NCI-H82 (cell line): ENCODE measurements at places on chromosomes 5 and 9.

DNA sequence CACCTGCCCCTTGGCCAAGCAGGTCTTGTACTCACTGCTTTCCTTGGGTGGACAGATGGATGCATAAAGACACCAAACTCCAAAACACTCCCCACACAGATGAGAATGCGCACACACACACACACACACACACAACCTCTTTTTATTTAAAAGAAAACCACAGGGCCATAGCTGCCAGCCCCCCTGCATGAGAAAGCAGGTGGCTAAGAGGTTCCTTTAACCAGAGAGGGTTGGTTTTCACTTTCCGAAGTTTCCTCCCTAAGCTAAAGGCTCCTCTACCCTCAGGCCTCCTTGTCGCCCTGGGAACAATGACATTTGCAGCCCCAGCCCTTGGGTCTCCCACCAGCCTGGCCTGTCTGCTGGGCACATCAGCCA lies 11.1 kb downstream of the NR5A1 start:
- DNase-seq: no peak

- DNase-seq: peak; percentile 5
Observed at GRCh38 chr9:138072161-138072842, 194.7 kb downstream of the CACNA1B start.

GRCh38 chr9:35996358-35996970 lies 38.5 kb upstream of the OR2S2 start:
- no peak for DNase-seq

DNA sequence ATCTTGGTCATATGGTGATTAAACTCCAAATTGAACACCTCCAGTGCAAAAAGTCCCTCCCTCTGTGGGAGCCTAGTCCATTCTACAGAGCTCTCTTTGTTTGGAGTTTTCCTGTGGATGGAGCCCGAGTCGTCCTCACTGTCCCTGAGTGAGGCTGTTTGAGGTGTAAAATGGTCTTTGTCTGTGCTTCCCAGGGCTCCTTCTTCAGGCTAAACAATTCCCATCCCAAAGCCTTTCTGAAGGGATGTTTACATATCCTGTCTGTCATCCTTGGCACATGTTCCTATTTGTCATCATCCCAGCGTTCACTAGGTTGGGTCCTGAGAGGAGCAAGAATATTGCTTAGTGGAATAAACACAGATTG lies 68.9 kb downstream of the COL27A1 start:
- DNase-seq: no peak

- DNase-seq: no peak
Observed at GRCh38 chr9:113564498-113565237, 101.1 kb downstream of the RGS3 start.

GRCh38 chr5:657570-657969 lies 35.6 kb downstream of the TPPP start:
- DNase-seq: no peak

DNA sequence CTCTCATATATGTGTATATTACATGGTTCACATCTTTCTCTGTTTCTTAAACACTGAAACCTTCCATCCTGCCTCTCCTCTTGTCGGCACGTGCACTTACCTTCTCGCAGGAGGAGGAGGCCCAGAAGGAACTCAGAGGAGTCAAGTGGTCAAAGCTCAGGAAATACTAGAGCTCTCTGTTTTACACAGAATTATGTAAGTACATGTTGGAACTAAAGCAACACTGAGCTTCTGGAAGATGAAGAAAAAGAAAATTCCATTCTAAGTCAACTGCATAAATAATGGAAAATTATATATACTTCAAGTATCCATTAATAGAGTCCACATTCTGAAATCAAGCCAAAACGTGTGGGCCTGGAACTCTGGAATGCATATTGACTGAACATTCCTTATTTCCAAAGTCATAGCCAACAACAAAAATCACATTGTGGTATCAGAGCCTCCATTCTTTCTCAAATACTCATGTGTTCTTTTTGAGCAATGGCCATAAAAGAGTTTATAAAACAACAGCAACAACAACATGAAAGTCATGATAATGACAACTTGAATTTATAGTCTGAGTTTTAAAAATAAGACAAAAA lies 121.5 kb upstream of the RAI14 start:
- DNase-seq: no peak

DNA sequence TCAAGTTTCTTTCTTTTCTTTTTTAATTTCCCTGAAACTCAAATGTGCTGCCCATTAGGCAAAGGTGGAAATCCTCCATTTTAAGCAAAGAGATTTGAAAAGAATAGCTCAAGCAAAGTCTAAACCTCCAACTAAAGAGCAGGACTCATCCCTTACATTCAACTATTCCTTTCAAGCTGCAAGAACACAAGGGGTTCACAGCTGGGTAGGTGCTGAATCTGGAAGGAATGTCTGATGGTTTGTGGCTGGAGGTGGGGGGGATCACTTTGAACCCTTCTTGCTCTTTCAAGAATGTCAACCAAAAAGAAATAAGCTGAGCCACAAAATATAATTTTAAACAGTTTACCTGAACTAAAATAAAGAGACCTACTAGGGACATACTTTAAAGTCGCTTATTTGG lies 375.7 kb upstream of the CDH10 start:
- DNase-seq: no peak

GRCh38 chr5:69029292-69029691 lies 64.5 kb upstream of the SLC30A5 start:
- no peak for DNase-seq

DNA sequence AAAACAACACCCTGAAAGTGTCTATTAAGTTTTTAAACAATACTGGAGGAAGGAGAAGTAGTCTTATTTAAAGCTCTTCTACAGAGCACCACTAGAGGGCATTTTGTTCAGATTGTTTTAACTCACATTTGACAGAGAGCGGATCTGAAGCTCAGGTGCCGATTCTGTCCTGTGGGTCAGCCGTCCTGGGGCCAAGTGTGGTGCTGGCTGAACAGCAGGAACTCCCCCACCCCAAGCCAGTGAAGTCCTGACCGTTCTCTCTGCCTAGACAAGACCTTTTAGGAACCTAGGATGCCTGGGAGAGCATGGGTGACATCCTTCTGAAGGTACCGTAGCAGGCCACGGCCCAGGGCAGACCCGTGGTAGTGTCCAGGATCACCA lies 3.9 kb downstream of the EXOC3 start:
- peak; percentile 33 for DNase-seq

DNA sequence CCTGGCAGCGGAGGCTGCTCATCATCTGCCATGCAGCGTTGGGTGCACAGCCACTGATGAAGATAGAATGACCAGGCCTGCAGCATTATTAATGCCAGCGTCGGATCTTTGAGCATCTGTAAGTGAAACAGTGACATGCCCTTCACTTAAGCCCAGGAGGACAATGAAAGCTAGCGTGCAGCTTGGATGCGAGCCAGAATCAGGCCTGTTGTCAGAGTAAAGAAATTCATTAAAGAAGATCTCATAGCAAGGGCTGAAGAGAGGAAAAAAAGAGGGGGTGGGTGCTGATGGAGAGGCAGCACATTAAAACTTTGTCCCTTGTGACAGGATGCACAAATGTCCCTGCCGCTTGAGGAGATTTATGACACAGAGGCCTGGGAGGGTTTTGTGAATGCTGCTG lies 186.1 kb upstream of the MAST4 start:
- peak; percentile 3 for DNase-seq

DNA sequence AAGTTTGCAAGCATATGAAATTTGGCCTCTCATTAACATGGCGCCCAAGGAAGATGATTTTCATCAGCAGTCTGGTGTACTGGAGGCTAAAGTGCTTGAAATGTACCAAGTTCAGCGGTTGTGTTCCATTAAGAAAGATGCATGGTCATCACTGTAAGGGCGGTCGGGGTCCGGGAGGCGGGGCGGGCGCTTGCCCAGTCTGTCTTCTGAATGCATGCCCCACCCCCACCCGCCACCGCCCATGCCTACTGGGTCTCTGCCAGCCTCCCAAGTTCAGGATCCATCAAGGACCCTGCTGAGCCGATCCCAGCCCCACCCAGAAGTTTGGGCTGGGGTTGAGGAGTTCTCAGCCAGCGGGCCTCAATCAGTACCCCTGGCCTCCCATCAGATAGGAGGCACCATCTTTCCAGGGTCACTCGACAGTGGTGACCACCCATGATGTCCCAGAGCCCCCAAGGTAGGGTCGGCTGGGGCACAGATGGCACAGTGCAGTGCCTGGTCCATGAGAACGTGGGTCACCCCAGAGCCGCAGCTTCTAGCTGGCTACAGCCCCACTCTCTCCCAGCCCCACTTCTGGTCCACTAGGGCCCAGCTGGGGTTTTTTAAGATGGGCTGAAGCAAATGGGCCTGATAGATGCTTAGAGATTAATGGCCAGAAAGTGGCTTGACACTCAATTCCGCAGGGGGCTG lies 24.4 kb upstream of the PRDM12 start:
- no peak for DNase-seq

DNA sequence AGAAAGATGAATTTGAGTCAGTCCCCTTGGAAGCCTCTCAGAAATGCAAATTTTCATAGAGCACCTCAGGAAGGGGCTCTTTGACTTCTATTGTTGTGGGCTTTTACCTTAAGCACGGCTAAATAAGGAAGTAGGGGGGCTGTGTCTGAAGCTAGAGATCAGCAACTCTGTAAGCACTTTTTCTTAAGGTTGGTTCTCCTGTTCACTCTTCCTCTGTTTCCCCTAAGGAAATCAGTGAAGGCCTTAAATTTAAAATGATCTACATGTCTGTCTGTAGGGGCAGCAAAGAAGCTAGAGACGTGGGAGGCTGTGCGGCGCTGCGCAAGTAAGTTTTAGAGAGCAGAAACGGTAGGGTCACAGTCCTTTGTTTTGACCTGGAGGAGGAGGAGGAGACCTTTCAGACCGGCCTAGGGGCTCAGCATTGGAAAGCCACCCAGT lies 1.2 kb upstream of the CDC14B start:
- DNase-seq: no peak

DNA sequence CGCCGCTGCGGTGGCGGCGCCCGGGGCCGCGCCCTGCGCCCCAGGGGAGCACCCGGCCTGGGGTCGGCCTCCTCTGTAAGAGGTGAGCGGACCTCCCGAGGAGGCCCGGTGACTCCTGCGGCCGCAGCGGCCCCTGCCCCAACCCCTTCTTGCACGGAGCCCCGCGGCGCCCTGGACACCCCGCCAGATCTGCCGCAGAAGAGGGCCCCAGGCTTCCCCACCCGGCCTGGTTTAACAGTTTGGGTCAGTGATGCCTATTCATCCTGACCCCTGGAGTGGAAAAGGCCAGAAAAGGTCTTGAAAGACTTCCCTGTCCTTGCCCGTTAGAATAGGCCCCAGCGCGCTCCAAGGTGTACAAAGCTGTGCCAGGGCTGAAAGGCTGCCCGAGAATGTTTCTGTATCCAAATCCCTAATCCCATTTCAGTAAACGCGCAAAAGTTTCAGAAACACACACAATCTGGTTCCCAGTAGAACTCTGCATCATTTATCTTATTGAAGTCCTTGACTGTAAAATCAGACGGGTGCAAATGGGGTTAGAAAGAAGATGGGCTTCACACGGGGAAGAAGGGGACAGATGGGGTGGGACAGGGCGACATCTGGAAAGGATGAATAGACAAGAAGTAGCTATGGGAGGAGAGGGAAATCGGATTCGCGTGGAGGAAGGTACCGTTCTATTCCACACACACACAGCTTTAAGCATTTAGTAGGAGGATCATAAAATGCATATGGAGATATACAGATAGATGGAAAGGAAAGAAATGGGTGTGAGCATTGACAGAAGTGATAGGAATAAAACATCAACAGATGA lies 1.1 kb upstream of the SSBP2 start:
- DNase-seq: peak; percentile 89

- DNase-seq: peak; percentile 51
Observed at GRCh38 chr9:37902796-37903646, 906 bp downstream of the SLC25A51 start.

- DNase-seq: no peak
Observed at GRCh38 chr5:14672082-14672481, 7.6 kb downstream of the OTULIN start.

DNA sequence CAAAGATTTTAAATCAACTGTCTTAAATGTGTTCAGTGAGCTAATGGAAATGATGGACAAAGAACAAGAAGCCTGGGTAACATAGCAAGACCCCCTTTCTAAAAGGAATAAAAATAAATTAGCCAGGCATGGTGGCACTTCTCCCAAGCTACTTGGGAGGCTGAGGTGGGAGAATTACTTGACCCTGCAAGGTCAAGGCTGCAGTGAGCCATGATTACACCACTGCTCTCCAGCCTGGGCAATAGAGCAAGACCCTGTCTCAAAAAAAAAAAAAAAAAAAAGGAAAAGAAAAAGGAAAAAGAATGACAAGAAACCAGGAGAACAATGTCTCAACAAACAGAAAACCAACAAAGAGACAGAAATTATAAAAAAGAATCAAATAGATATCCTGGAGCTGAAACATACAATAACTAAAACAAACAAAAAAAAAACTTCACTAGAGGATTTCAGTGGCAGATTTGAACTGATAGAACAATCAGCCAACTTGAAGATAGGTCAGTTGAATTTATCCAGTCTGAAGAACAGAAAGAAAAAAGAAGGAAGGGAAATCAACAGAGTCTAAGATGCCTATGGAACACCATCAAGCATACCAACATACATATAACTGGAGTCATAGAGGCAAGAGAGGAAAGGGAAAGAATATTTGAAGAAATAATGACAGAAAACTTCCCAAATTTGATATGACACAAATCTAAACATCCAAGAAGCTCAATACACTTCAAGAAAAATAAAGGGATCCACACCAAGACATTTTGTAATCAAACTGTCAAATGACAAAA lies 16.8 kb upstream of the SLC35D2 start:
- DNase-seq: no peak
